ENCODE measurements at places on chromosomes 4 and X.

DNA sequence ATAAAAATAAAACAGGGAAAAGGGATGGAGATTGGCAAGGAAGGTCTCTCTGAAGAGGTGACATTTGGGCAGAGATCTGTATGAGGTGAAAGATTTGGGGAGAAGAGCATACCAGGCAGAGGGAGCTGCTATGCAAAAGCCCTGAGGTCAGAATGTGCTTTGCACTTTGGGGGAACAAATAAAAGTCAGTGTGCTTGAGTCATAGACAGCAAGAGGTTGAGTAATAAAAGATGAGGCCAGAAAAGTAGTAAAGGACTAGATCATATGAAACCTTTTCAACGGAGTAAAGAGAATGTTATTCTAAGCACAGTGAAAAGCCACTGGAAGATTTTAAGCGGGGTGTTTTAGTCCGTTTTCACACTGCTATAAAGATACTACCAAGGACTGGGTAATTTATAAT lies 76.5 kb upstream of the TEX13A start:
- no peak for DNase-seq

- no peak for DNase-seq
Observed at GRCh38 chrX:153637121-153638040, 9.6 kb upstream of the DUSP9 start.

- peak; percentile 0 for DNase-seq
Observed at GRCh38 chrX:79325263-79325958, 41.7 kb downstream of the ITM2A start.

GRCh38 chrX:125826080-125826479 lies 340.0 kb downstream of the DCAF12L2 start:
- no peak for DNase-seq

DNA sequence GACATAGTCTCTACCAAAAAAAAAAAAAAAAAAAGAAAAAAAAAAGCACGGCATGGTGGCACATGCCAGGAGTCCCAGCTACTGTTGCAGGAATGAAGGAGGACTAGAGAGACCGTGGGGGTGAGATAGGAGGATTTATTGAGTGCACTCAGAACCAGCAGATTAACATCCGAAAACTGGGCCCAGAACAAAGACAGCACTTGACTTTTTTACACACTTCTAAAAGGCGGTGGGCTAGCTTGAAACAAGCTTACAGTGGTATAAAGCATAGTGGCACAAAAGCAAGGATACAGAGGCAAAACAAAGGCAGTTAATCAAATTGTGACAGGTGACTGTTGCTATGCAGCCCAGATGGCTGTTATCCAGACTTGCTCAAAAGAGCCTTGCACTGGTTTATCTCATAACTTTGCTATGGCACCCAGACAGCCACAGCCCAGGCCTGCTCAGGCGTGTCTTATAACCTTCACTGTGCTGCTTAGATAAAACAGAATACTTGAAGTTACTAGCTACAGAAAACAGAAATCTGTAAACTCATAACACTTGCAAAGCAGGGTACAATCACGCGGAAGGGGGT lies 9.9 kb upstream of the PI4K2B start:
- no peak for DNase-seq

GRCh38 chr4:26163425-26164362 lies 157.1 kb upstream of the RBPJ start:
- no peak for DNase-seq

DNA sequence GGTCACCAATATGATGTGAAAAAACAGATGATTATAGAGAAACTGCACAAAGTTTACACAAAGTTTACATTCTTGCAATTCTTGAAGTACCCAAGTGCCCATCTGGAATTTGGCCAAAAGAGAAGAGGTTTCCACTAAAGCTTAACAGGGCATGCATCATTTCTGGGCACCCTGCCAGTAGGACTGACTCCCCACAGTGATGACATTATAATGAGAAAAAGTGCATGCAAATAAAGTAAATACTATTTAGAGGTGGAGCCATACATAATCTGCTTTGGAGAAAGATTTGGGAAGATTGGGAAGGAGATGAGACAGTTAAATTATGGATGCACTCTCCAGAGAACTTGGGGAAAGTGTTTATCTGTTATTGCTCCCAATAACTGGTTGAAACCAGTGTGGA lies 93.7 kb upstream of the TRPC3 start:
- no peak for DNase-seq

DNA sequence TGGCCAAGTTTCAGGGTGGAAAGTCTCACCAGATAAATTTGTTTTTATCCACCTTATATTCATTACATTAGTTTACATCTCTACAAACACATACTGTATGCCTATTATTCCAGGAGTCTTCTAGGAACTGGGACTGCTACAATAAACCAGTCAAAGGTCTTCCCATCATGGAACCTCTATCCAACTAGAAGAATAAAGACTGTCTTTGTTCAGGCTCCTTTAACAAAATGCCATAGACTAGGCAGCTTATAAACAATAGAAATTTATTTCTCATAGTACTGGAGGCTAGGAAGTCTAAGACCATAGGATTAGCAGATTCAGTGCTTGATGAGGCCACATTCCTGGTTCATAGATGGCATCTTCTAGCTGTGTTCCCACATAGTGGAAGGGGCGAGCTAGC lies 61.6 kb downstream of the PACRGL start:
- DNase-seq, result no peak

DNA sequence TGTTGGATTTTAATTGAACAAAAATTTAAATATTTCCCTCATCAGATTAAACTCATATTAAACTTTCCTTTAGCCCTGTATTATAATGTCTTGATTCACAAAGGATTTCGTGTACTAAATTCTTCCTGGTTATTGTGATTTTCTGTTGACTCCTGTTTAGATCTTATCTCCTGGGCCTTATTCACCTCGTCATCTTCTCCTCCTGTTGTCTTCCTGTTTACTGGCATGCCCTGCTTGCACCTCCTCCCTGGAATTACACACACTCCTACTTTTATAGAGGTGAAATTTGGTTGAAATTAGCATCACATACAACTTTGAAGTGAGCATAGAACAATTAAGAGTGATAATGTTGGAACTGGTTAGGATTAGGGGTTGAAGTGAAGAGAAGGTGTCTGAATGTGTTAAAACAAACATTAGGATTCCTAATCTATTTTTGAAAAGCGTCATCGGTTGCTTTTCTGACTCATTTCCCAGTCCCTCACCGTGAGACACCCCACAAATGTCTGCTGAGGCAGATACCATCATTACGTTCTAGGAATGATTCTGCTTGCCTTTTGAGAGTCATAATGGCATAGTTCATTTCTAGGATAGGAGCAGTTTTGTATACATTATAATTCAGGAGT lies 32.5 kb downstream of the TLL1 start:
- no peak for DNase-seq

- no peak for DNase-seq
Observed at GRCh38 chrX:12971282-12972003, 3.5 kb upstream of the TMSB4X start.

DNA sequence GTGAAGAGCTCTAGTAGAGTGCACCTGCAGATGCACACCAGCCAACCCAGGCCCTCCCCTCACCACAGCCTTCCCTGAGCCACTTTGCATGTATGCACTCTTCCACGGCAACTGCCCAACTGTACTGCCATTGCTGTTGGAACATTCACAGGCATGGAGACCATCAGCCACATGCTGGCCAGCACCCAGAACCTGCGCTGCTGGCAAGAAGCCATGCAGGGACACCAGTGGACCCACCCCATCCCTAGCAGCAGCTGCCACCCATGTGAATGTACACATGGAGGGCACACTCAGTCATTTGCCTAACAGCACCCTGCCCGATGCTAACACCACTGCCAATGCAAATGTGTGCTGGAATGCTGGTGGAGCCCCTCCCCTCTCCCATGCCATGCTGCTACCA lies 35.6 kb downstream of the FAM47B start:
- no peak for DNase-seq

GRCh38 chrX:46620505-46620904 lies 46.9 kb downstream of the CHST7 start:
- no peak for DNase-seq

GRCh38 chr4:101669138-101669831 lies 121.2 kb upstream of the BANK1 start:
- no peak for DNase-seq

- DNase-seq, result no peak
Observed at GRCh38 chr4:1578251-1578773, 105.8 kb downstream of the FAM53A start.

GRCh38 chrX:132120913-132121312 lies 6.9 kb downstream of the FRMD7 start:
- no peak for DNase-seq

- no peak for DNase-seq
Observed at GRCh38 chrX:110208092-110208491, 109.8 kb downstream of the AMMECR1 start.

DNA sequence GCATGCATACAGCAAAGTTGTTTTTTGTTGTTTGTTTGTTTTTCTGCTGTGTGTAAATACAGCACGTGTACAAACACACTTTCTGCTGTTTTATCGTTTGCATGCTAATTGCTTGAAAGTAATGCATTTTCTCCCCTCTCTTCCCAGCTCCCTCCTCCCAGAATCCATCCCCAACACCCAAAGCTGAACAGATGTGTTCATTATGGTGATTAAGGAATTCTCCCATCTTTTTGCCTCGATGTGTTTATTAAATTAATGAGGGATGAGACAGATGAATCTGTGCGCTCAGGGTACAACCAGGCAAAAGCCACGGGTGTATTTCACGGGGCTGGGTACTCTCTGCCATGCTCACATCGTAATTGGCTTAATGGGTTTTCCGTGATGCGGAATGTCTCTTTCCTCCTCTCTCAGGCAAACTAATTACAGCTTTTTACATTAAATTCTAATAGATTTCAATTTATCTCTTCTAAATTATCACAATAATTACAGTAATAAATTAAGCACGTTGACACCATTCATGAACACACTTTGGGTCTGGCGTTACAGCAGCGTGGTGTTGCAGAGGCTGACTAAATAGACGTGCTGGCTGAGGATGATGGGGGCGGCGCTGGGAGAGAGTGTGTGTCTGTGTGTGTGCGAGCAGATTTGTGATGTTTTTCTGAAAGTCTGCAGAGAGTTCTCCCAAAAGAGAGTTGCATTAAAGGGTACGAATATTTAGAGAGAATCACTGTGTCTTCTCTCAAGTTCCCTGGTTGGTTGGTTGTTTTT lies 117.7 kb downstream of the CRLF2 start:
- DNase-seq, result no peak

DNA sequence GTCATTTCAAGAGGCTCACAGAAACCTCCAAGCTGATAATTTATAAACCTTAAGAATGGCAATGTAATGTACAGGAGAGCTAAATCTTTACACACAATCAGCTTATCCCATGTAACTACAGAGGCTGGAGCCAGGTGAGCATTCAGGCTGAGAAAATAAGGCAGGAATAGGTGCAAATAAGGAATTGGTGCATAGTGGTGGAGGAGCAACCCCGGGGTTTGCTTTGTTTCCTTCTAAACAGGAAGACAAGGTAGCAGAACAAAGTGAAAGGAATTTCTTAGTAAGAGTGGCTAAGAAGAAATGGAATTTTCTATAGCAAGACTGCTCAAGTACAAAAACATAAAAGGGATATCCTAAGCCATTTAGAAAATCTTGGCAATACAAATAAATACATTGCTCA lies 82.4 kb downstream of the NR3C2 start:
- DNase-seq, result no peak

DNA sequence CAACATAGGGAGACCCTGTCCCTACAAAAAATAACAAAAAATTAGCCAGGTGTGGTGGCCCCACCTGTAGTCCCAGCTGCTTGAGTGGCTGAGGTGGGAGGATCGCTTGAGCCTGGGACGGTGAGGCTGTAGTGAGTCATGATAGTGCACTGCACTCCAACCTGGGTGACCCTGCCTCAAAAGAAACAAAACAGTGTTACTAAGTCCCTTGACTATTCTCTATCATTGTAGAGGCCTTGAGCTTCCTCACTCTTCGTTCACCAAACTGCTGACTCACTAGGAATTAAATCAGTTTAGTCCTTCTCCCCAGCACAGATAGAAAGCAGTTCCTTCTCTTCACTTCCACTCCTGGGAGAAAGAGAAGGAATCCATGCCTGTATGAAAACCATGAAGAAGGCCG lies 14.5 kb downstream of the CDS1 start:
- no peak for DNase-seq

DNA sequence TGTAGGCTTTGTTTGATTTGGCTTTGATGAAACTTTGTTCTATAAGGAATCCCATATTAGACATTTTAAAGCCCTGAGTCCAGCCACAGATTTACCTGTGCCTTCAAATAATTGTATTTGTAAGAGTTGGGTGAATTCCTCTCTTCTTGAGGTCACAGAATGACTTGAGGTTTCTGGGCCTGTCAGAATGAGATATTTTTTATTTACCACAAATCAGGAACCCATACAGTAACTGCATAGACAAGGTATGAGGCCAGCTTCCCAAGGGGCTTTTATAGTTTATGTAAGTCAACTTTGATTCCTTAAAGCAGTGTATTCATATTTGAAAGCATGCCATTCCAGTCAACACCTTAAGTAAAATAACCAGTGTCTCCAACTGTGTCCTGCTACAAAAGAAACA lies 29.1 kb upstream of the CXCL3 start:
- DNase-seq, result no peak

DNA sequence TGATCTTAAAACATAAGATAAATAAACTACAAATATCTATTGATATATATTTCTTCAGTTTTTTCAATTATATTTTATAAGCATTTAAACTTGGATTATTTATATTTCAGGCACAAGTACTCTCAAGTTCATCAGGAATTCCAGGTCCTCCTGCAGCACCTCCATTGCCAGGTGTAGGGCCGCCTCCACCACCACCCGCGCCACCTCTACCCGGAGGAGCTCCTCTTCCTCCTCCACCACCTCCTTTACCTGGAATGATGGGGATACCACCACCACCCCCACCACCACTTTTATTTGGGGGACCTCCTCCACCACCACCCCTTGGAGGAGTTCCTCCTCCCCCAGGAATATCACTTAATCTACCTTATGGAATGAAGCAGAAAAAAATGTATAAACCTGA lies 74.0 kb downstream of the RPA4 start:
- no peak for DNase-seq

- DNase-seq, result no peak
Observed at GRCh38 chrX:65035446-65035770, 59.2 kb upstream of the ZC4H2 start.

- DNase-seq, result no peak
Observed at GRCh38 chrX:46325312-46325877, 219.8 kb downstream of the ZNF674 start.

DNA sequence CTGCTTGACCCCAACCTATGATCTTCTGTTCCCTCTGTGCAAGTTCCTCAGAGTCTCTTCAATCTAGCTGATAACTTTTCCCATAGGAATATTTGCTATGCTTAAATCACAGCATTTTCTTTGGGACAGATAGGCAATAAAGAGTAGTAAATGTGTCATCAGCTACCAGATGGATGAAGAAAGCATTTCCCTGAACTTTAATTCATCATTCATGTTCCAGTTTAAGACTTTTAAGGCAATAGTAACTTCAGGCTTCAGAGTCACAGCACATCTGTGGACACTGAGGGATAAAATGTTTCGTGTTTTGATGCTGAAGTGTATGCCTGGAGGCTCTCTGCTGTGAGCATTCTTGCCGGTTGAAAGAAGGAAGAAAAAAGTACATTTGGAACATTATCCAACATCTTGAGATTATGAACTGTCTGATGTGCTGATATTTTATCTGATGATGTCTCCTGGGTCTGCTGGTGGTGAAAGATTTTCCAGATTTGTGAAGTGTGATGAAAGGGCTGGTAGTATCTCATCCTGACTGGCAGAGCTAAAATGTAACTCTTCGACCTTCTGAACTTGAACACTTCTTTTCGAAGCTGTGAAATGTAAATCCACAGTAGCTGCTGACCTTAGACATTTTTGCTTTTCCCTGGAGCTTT lies 133.7 kb downstream of the DCLK2 start:
- DNase-seq, result no peak

GRCh38 chrX:150569155-150569477 lies 695 bp downstream of the MTM1 start:
- no peak for DNase-seq

- no peak for DNase-seq
Observed at GRCh38 chr4:6278801-6279197, 9.1 kb downstream of the WFS1 start.
